ENCODE measurements at places on chromosomes 4 and X. TPM values are rescaled to one million over a fixed set of nuclear protein-coding genes. Genes with fewer than 3 reads are reported as not detected.

GRCh38 chr4:41963105-41963504, 18.5 kb upstream of the DCAF4L1 start:
- DNase-seq: no peak

DNA sequence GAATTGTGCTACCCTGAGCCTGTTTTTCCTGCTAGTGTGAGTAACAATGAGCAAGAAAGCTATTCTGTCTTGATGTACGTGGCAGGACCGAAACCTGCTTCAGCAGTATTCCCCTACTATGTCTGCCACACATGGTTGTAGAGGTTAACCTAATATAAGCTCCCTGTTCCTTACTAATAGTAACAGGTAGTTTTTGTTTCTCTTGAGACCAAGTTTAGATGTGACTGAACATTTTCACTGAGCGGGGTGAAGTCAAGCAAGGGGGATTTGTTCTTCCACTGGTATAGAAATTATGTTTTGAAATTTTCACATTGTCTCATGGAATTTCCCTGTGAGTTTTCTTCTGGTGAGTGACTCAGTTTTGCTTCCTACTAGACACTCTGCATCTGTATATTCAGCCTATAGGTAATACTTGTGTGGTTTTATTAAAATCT, 37.3 kb downstream of the RRAGB start:
- DNase-seq: no peak

DNA sequence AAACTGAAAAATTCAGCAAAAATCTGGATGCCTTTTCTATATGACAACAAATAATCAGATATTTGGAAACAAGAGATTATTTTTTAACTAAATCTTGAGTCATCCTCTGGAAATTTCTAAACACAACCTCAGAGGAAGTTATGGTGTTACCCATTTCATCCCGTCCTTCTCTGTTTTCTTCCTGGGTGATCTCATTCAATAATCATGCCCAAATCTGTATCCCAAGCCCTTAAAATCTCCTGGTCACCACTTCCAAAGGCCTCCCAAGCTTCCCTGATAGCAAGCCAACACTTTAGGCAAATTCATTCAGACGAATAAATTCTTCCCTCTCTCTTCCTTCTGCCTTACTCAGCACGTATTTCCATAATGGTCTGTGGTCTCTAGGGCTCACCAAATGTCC, 9.7 kb upstream of the SORCS2 start:
- DNase-seq: no peak

- no peak for DNase-seq
Measured at GRCh38 chrX:49991758-49992157, 69.4 kb downstream of the CLCN5 start.

The GALNTL6 gene
- total RNA-seq: 0.13 TPM

DNA sequence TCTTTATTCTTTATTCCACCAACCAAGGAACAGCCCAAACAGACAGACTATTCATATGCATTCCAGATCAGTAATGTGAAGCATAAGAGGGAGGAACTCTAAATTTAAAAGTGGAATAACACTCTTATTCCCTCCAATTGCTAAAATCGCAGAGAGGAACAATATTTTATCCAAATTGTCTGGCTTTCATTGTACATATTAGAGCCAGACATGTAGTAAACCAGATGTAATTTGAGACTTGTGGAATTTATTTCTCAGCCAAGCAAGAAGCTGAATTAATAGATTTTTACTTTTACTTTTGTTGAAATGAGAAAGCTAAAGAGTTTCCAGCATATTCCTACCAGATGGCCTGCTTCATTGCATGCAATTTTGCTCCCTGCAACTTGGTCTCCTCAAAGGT, 674.6 kb upstream of the SLIT2 start:
- no peak for DNase-seq

The SSX1 gene
- not detected for total RNA-seq

The CFAP47 gene
- total RNA-seq: 0.21 TPM
